Stimulated activated CD8-positive, alpha-beta memory T cell treated with anti-CD3 and anti-CD28 coated beads, Interleukin-7, amount 100 ng/mL, for 48 hours (primary cell): ENCODE measurements at places on chromosomes 2 and 18.

GRCh38 chr18:228586-228985 lies 39.3 kb downstream of the THOC1 start:
- DNase-seq = no peak

DNA sequence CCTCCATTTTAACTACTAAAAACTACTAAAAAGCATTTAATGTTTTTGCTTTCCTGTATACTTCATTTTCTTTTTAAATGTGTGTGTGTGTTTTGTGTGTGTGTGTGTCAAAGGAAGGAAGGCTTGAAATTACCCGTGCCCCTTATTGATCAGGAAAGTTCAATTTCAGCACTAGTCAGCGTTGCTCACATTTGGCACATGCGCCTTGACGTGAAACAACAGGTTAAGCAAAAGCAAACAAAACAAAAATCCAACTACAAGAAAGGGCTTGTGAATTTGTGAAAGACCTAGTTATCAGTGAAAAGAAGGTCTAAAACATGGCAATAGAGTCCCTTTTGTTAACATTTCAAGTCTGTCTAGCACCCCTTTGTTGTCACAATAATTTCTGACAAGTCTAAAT lies 72.5 kb downstream of the KCNH7 start:
- DNase-seq = no peak

- DNase-seq = no peak
These were observed 428.4 kb downstream of the TGIF1 start for GRCh38 chr18:3878401-3878800.

DNA sequence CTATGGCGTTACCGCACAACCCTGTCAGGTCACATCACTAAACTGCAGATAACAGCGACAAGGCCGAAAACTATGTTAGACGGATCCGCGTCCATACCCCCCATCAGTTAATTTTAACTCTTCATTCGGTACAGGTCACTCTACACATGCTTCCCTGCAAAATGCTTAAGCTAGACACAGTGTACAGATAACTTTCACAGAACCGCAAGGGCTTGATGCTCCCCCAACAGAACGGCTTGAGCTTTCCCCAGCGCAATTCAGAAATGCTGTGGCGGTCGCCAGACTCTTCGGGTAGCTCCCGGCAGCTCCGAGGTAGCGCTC lies 283 bp upstream of the RBBP8 start:
- DNase-seq = no peak

DNA sequence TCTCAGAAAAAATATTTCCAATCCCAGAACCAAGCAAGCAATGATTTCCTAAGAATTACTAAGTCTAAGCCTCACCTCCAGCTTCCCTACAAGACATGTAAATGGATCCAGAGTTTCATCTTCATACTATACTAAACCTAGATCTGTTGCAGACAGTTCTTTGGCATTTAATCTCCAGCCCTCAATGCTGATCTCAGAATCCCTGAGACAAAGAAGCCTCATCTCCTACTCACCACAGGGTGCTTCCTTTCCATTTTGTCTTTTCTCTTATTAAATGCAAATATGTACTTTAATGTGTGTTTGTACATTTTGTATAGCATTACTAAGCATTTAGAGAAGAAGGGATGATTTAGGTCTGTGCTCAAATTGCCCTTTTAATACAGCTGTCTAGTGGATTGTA lies 954.9 kb downstream of the TDRD15 start:
- DNase-seq = no peak

DNA sequence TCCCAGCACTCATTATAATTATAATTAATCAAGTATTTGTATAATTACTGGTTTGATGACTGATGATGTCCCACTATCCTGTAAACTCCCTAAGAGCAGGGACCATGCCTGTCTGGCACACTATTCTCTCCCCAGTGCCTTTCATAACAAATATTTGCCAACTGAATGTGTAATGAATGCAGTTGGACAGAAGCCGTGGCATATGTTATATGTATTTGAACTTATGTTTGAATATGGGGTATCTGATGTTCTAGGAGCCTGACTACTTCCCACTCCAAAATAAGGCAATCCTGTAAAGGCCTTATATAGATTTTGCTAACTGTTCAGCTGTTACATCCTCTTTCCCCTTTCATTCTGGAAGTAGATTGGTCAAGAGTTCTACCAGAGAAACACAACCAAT lies 19.7 kb downstream of the OSBPL6 start:
- no peak for DNase-seq

- DNase-seq = peak; percentile 70
These were observed at the start of gene EGR4 for GRCh38 chr2:73293534-73294171. Gene EGR4, minus strand, starts transcription at chr2:73293548. Its CDS starts 231 bp downstream, at chr2:73293317.

DNA sequence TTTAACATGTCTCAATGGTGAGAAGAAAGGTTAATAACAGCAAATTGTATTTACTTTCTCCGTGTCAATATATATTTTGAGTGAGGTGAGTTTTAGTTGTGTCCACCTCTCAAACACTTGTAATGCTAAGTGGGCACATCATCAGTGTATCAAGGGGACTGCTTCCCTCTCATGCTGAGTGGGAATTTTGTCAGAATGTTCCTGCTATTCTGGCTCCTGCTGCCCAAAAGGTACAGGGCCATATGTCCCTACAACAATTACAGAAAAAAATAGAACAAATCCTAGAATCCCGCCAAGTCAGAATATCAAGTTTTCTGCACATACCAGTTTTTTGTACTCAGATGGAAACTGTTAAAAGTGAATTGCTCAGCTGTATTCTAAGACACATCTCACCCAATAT lies 5.4 kb upstream of the CERKL start:
- no peak for DNase-seq

- no peak for DNase-seq
These were observed 189.4 kb upstream of the RND3 start for GRCh38 chr2:150676747-150677383.

- DNase-seq = no peak
These were observed 26.8 kb upstream of the MYO1B start for GRCh38 chr2:191218292-191218898.

GRCh38 chr2:195677884-195678283 lies 20.9 kb downstream of the SLC39A10 start:
- no peak for DNase-seq

DNA sequence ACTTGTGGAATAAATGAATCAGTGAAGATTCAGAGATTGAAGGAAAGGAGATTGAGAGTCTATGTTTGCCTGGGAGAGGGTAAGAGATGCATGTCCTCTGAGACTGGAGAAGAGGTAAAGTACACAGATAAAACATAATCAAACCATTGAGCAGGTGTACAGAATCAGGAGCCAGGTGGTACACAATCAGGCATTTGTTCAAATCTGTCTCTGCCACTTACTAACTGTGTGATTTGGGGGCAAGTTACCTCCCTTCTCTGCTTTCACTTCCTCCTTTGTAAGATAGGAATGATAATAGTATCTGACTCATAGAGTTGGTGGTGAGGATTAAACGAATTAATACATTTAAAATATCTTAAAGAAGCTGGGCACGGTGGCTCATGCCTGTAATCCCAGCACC lies 94.0 kb downstream of the CDK15 start:
- no peak for DNase-seq

- DNase-seq = no peak
These were observed 862.1 kb upstream of the CELF4 start for GRCh38 chr18:38427736-38428135.

GRCh38 chr2:6881046-6881445 lies 3.5 kb downstream of the RSAD2 start:
- DNase-seq = no peak

GRCh38 chr2:113245276-113245711 lies 33.4 kb downstream of the PAX8 start:
- no peak for DNase-seq

DNA sequence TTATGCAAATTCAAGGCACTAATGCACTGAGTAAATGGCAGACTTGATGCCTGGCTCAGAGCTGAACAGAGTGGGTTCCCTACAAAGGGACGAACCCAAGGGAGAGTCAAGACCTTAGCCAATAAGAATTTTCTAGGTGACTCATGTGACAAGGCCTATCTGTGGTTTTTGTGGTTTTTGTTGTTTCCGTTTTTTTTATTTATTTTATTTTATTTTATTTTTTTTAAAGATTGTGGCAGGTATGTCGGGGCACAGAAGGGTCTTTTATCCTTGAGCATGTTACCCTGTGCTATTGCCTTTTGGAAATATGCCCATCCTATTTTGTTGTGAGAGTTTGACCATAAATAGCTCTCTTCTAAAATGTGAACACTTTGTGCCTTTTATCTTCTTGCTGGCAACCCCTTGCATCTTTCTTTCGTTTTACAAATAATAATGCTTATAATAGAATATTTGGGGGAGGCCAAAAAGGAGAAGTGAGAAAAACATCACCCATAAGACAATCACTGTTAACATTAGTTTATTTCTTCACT lies 113.4 kb upstream of the AQP4 start:
- DNase-seq = no peak

DNA sequence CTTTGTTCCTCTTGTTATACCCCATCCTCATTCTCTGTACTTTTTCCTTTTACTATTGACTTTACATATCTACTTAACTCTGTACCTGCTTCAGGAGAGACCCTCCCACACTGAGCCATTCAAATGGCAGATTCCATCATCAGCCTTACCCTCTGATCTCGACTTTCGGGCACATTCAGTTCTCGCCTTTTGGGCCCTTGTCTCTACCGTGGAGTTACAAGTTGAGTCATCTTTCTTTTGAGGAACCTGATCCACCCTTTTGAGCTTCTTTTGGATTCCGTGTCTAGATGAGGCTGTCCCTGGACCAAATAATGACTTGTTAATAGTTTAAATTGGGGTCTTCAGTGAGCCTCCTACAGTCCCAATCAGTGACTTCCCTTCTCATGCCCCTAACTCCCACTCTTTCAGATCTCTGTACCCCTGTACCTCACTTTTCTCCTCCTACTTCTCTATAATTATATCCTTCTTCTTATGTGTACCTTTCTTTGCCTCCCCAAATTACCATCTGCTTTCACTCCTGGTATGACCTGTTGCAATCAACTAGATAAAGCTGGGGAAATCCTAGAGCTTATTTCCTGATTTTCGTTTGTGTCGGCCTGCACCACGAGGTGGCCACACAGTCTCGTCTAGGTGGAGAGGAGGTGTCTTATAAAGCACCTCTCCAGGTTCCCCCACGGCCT lies 17.2 kb downstream of the SP110 start:
- no peak for DNase-seq

DNA sequence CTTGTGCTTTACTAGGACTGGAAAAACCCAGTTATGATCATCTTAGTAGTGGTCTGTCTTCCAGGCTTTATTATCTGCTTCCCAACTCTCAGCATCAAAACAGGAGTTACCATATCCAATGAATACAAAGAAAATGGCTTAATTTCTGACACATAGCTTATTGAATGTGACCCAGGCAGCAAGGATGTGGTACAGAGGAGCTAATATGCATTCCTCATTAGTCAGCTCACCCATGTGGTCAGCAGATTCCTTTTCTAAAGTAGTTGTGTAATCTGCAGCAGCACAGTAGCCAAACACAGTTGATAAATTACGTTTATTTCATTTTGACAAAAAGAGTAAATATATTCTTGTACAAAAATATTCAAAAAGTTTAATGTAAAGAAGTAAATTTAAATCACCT lies 43.6 kb downstream of the TSPYL6 start:
- DNase-seq = no peak

DNA sequence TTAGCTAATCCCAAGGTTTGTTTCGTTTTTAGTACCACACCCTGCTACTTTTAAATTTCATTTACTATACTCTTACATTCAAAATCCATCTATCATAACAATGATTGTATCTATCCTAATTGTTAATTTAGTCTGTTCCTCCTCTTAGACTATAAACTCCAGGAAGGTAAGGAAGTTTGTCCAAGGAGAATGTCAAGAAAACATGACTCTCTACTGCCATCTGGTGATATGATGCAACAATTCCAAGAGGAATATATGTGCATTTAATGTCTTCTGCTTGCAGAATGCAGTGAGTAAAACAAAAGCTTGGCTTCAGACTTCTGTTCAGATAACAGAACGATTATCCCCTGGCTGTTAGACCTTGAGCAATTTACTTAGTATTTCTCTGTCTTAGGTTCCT lies 1267.1 kb downstream of the LRP1B start:
- no peak for DNase-seq

GRCh38 chr18:48762022-48762421 lies 188.7 kb downstream of the SMAD7 start:
- no peak for DNase-seq

GRCh38 chr2:206389164-206389563 lies 54.2 kb upstream of the ADAM23 start:
- no peak for DNase-seq

DNA sequence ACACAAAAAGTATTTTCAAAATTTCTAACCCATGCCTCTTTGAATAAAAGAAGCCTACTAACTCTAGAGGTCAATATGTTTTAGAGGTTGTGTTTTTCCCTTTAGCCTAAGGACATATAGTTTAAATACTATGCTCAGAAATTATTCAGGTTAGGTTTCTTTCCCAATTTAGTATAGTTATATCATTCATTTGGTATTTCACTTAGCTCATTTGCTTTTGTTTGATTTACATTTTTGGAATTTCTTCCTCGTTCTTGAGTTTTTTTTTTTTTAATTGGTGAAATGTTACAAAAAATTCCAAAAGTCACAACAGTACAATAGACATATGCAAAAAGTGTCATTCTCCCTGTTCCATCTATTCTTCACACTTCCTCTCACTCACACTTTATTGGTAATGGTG lies 371.3 kb upstream of the TNP1 start:
- no peak for DNase-seq

- DNase-seq = no peak
These were observed 108.1 kb upstream of the ACAA2 start for GRCh38 chr18:49921318-49921985.

- no peak for DNase-seq
These were observed 69.2 kb upstream of the ARL4C start for GRCh38 chr2:234565842-234566619.

DNA sequence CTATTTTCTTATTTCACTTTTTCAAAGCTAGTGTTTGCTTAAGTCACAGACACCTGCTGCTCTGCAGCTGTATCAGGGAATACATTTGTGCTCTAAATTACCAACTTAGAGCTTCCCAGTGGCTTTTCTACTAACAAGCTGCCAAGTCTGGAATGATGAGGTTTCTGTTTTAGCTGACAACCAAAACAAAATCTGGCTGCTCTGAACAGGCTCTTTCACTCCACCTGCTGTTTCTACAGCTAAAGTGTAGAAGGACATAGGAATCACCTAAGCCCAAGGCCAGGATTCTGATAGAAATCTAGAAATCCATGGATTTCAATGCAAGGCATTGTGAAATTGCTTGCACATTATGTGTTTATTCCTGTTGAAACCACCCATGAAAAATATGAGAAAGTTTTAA lies 201.2 kb downstream of the SUCLG1 start:
- DNase-seq = no peak
